OCI-LY7 (cell line): ENCODE measurements at places on chromosomes 5 and 9.

DNA sequence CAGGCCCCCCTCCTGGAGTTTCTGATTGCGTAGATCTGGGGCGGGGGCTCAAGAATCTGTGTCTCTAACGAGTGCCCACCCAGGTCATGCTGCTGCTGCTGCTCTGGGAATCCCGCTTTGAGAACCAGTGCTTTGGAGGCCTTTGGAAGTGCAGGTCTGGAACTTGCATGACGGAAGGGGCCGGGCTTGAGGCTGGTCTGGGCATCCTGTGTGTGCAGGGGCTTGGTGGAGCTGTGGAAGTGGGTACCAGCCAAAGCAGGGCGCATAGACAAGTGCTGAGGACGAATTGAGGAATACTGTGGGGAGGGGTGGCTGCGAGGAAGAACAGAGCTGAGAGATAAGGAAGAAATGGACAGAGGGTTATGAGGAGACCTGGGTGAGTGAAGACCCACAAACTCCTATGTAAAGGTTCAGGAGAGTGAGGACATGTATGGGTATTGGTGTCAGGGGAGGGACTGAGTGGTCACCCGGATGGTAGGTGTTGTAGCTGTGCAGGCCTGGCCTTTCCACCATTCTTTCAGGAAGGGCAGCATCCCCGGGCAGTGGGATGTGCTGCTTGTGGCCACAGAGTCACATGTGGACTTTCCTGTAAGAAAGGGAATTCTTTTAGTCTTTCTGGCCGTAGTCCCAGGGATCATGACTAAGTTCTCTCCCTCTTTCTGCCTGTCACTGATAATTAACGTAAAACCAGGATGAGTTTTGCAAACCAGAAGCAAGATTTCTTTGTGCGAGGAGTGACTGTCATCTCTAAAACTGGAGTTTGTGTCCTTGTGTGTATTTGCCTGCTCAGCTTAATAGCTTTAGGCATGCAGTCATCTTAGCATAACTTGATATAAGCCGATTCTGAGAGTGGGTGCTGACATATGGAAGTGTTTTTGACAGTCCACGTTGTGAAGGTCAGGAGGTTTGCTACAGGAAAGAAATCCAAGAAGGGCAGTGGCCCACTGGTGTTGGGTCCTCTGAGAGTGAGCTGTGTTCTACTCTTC, 43.3 kb upstream of the TJP2 start:
- DNase-seq, result no peak

DNA sequence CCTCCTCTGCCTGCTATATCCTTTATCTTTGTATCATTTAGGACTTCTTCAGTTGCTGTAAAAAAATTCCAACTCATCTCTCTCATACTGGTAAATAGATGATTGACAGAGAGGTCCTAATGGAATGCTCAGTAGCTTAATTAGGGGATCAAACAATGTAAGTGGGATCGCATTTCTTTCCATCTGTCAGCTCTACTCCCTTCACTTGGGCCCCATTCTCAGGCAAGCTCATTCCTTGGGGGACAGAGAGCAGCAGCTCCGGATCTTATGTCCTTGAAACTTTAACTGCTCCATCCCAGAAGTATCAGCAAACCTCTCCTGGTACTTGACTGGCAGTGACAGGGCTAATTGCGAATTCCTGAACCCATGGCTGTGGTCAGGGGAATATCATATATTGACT, 146.7 kb downstream of the YTHDC2 start:
- no peak for DNase-seq

DNA sequence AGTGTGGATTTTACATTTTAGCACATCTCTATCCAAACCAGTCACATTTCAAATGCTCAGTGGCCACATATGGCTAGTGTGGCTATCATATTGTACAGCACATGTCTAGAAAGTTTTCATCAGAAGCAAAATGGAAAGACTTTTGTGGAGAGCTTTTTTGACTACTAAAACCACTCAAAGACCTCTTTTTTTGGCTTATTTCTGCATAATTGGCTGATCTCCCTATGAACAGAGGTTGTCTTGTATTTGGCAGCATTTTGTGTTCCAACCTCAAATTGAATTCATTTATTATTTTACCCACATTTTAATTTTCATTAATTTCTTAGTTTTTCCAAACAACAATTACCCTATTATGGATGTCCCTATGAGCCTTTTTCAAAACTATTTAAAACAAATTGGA, 395.7 kb downstream of the TLE1 start:
- DNase-seq, result no peak

DNA sequence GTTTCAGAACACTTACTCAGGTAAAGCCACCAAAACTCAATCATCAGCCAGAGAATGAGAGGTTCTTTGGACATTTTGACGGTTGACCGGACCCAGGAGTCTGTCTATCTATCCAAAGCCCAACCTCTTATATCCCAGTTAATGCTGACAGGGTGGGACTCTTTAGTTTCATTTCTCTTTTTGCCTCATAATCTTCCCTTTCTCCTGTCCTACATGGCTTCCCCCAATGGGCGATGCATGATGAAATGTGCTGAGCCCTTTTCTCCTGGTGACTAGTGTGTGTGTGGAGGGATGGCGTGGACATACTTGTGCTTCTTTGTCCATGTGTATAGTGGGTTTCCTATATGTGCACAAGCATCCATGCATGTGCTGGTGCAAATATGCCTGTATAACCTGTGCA, at the start of gene TIMD4:
TIMD4 (minus strand) TSS at position 102 of the 400 bp plus-strand sequence; CDS start at position 74, 28 bp downstream.
- DNase-seq, result no peak

DNA sequence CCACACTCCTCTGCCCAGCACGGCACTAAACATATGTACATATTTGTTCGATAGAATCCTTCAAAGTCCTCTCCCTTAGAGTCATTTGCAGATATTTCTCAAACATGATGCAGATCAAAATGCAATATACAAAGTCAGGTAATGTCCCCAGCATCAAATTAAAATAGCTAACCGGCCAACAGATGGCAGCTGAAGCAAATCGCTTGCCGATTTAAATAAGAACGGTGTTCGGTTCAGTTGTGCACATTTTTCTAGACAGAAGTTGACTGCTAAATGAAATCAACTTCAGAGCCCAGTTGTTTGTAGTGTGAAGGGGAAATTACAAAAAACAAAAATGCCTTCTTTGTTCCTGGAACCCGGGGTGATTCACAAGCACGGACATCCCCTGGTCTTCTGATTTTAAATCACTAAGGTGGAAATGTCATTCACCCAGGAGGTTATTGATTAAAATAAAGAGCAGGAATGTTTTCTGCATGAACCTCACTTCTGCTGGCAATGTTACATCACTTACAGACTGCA, 219.2 kb downstream of the EBF1 start:
- peak; percentile 68 for DNase-seq

GRCh38 chr5:87210743-87211142, 56.9 kb upstream of the RASA1 start:
- DNase-seq, result no peak
